IPS DF 19.7 (cell line): ENCODE measurements at places on chromosomes 3 and 15.

GRCh38 chr3:105773291-105773690, 95.5 kb downstream of the CBLB start:
- no peak for DNase-seq

DNA sequence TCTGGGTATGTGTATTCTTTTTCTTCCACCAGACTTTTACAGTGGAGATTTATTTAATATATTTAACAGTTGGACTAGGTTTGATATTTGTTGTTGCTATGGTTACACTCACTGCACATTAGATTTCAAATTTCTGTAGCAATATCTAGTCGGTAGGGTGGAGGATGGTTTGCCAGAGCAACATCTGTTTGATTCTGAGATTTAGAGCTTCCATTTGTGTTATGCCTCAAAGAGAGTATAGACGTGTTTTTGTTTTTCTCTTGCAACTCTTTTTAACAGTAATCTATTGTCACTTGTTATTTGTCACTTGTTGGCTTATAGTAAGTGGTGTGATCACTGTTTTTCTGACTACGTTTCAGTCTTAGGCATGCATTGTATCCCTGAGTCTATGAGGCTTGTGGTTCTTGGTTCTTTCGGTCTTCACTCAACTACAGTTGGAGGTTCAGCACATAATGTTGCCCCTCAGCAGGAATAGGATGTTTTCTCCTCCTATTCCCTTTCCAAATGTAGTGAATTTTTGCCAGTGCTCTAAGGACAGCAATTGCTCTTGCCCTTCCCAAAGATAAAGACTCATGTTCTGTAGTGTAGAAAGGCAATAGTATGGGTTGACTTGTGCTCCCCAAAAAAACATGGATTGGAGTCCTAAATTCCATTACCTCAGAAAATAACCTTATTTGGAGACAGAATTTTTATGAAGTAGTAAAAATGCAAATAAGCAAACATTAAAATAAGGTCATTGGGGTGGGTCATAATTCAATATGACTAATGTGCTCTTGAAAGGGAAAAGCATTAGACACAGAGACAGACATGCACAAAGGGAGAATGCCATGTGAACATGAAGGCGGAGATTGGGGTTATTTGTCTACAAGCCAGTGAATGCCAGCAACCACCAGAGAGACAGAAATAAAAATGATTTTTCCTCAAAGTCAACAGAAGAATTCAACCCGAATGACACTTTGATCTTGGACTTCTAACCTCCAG, 692.1 kb downstream of the DIPK2A start:
- DNase-seq, result no peak

- DNase-seq, result no peak
Measured at GRCh38 chr15:32986147-32986546, 208.4 kb downstream of the FMN1 start.

GRCh38 chr3:47464588-47464987, 11.2 kb downstream of the SCAP start:
- DNase-seq, result no peak

GRCh38 chr3:86937306-86937791, 53.6 kb downstream of the VGLL3 start:
- DNase-seq, result peak; percentile 9

DNA sequence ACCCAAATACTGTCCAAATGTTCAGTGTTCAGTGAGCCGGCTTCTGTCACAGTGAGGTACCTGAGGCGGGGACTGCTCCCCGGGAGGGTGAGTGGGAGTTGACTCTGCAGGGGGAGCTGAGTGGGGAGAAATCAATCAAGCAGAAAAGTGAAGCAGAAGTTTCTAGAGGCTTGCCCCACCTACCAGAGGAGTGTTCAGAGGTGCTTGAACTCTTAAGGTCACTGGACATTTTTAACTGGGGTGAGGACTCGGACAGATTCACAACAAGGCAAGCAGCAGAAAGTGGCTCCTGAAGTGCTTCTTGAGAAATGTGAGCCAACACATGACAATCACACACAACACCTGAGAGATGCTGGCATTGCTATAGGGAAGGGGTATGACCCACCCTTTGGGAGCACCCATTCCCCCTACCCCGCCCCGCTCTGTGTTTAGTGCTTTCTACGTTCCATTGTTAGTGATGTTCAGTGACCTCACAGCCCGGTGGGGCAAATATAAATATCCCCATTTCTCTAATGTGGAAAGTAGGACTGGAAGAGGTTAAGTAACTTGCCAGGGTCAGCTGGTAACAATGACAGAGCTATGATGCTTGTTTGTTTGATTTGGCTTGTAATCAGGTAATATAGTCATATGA, 48.6 kb upstream of the AKAP13 start:
- no peak for DNase-seq

DNA sequence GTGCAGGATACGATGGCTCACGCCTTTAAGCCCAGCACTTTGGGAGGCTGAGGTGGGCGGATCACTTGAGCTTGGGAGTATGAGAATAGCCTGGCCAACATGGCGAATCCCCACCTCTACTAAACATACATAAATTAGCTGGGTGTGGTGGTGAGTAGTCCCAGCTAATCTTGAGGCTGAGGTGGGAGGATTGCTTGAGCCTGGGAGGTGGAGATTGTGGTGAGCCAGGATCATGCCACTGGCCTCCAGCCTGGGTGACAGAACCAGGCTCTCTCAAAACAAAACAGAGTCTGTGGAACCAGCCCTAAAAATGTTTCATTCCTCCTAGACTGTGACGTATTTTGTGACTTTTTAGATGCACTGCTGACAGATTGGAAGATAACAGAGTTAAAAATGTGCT, 34.3 kb upstream of the RAD51 start:
- DNase-seq, result no peak

DNA sequence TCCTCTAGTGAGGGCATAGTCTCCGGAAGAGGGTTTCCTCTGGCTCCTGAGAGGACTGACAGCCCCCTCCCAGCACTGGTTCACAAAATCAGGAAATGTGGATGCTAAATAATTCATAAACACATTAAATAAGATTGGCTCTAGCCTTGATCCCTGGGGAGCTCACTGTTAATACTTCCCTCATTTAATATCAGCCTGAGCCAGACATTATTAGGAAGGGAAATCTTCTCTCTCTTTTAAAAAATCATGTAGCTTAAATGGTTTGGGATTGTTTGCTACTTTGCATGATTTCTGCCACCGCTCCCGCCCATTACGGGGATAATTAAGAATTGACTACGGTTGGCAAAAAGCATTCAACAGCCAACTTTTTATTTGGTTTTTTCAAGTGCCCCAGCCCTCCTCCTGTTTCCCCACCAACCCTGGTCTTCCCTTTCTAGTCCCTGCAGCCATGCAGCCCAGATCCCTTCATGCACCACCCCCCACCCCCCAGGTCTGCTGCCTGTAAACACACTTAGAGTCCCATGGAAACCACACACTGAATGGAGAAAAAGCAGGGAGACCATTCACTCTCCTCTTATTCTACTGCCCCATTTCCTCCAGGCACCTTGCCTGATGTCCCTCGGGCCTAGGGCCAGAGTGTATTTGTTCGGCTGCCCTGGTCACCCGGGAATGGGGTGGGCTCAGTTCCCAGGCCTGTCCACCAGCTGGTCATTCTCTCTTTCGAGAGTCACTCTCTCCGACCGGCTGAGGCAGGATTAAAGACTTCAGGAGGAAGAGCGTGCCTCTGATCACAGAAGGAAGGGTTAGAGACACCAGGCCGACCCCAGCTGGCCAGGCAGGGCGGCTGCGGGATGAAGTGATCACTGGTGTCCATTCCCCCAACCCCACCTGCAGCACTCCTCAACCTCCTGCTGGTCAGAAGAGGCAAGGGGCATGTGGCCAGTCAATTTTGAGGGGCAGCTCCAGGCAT, 45.1 kb downstream of the SEMA5B start:
- no peak for DNase-seq
